ENCODE measurements at places on chromosomes 1 and 21. TPM values are rescaled to one million over a fixed set of nuclear protein-coding genes. Genes with fewer than 3 reads are reported as not detected.

- no peak overlapping the region for H3K4me3 ChIP-seq
- no peaks in the 10 kb centered on the region for H3K27me3 ChIP-seq
- peaks cover 30% of the 10 kb centered on the region for H3K36me3 ChIP-seq
- H3K27ac ChIP-seq: no peak overlapping the region
- peaks cover 3% of the 10 kb centered on the region for H3K4me1 ChIP-seq
Observed at GRCh38 chr1:95168761-95169351, 51.7 kb downstream of the TLCD4 start.

DNA sequence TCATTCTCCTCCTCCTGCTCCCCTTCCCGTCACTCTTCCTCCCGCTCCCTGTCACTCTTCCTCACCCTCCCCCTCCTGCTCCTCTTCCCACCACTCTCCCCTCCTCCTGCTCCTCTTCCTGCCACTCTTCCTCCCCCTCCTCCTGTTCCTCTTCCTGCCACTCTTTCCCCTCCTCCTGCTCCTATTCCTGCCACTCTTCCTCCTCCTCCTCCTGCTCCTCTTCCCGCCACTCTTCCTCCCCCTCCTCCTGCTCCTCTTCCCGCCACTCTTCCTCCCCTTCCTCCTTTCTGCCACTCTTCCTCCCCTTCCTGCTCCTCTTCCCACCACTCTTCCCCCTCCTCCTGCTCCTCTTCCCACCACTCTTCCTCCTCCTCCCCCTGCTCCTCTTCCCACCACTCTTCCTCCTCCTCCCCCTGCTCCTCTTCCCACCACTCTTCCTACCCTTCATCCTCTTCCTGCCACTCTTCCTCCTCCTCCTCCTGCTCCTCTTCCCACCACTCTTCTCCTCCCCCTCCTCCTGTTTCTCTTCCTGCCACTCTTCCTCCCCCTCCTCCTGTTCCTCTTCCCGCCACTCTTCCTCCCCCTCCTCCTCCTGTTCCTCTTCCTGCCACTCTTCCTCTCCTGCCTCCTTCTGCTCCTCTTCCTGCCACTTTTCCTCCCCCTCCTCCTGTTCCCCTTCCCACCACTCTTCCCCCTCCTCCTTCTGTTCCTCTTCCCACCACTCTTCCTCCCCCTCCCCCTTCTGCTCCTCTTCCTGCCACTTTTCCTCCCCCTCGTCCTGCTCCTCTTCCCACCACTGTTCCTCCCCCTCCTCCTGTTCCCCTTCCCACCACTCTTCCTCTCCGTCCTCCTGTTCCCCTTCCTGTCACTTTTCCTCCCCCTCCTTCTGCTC is 28.7 kb upstream of the ARTN start:
- no peaks in the 10 kb centered on the region for H3K4me1 ChIP-seq
- H3K36me3 ChIP-seq: peaks cover 2% of the 10 kb centered on the region
- H3K27me3 ChIP-seq: peaks cover 4% of the 10 kb centered on the region
- no peak for DNase-seq

- no peak overlapping the region for H3K4me3 ChIP-seq
- no peaks in the 10 kb centered on the region for H3K27me3 ChIP-seq
- DNase-seq: no peak
- no peak overlapping the region for H3K27ac ChIP-seq
- peaks cover 4% of the 10 kb centered on the region for H3K4me1 ChIP-seq
Observed at GRCh38 chr1:180785291-180785690, 127.4 kb upstream of the KIAA1614 start.

DNA sequence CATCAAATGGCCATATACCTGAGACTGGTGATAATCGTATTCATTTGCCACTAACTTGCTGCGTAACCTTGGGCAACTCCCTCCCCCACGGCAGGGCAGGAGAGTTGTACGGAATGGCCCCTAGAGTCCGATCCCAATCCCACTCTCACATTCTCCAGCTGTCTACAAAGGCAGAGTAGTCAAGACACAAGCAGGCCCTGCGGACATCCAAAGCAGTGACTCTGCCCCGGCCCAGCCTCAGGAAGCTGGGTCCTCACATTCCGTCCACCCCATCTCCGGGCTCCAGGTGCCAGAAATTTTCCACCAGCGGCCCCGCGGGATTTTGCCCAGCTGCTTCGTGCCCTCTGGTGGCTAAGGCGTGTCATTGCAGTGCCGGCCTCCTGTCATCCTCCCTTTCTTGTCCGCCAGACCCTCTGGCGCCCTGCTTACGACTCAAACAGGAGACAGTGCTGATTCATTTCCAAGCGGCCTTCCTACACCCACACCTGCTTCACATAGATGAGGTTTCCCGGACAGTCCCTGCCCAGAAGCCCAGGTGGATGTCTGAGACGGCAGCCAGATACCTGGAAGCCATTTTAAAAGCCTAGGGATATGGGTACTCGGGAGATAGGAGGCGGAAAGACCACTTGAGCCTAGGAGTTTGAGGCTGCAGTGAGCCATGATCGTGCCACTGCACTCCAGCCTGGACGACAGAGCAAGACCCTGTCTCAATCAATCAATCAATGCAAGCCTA is 2.9 kb upstream of the S100A2 start:
- peak overlapping the region; percentile 96 for H3K27ac ChIP-seq
- H3K27me3 ChIP-seq: no peaks in the 10 kb centered on the region
- DNase-seq: peak; percentile 96
- no peaks in the 10 kb centered on the region for H3K36me3 ChIP-seq
- H3K4me3 ChIP-seq: peak overlapping the region; percentile 50
- peaks cover 50% of the 10 kb centered on the region for H3K4me1 ChIP-seq

The IGFN1 gene
- total RNA-seq: 0.93 TPM

The DSTYK gene
- 18.3 TPM for total RNA-seq

The GFI1 gene
- total RNA-seq: 0.34 TPM

The PRRX1 gene
- total RNA-seq: 8.9 TPM
